ENCODE measurements at places on chromosomes 13 and 19.

DNA sequence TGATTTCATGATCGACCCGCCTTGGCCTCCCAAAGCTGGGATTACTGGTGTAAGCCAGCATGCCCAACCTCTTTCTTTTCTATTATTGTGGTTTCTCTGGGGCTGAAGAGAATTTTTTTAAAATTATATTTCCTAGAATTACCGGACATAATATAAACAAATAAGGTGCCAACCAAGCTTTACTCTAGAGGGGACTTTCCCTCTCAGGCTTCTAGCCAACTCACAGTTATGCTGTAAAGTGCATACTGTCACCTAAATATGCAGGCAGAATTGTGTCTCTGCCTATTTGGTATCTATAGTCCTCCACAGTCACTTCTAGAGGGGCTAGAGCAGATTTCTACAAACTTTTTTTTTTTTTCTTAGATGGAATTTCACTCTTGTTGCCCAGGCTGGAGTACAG, 41.6 kb upstream of the ZNF681 start:
- no peak for DNase-seq

- no peak for DNase-seq
Measured at GRCh38 chr19:6038634-6039405, 60.9 kb upstream of the RANBP3 start.

DNA sequence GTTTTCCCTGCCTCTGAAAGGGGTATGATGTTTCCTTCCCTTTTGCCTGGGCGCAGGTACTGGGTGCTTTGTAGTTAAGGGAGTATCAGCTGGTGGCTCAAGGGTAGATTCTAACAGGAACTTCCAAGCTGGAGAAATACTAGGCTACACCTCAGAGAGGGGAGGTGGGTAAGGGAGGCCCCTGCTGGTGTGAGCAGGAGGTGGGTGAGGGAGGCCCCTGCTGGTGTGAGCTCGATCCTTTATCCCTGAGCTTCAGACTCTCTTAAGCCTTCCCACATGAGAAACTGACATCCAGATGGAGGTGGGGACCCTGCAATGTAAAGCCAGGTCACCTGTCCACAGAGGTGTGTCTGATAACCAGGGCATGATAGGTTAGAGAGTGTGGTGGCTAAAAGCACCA, 32.1 kb downstream of the CYP2B6 start:
- no peak for DNase-seq

GRCh38 chr19:29515706-29516357, 10.0 kb upstream of the VSTM2B start:
- no peak for DNase-seq

- no peak for DNase-seq
Measured at GRCh38 chr13:109118521-109118920, 489.1 kb downstream of the MYO16 start.

DNA sequence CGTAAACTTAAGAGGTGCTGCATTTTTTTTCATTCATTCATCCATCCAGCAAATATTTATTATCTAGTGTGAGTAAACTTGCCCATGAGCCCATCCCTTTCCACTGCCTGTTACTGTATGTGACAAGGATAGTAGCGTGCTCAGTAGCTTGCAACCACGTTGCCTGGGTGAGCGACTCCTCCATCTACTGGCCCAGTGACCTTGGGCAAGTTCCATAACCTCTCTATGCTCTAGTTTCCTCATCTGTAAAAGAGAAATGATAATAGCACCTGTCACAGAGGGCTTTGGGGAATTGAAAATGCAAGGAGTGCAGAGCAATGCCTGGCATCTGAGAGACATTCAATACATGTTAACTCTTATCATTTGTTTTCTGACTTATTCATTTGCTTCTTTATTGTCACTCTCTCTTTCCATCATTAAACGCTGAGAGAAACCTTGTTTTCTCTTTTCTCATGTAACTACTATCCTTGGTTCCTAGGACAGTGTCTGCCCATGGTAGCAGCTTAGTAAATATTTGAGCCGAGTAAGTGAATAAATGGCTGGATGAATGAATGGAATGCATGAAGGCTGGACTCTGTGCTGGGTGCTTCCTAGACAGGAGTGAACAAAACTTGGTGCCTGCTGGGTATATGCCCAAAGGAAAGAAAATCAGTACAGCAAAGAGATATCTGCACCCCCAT, 19.9 kb downstream of the LRCH1 start:
- DNase-seq, result no peak

GRCh38 chr13:61294467-61295191, 121.0 kb downstream of the PCDH20 start:
- no peak for DNase-seq

DNA sequence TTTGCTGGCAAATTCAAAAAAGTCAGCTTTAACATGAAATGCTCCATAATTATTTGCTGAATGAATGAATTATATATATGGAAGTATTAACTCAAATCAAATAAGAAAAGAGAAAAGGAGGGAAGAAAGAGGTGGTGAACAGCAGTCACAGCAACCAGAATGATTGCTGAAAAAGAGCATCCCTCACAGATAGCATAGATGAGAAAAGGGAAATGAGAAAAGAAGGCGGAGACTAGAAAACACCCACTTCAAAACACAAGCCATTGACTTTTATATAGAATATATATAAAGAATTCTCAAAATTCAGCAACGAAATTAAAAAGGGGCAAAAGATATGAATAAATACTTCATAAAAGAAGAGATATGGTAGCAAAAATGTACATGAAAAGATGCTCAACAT, 75.2 kb downstream of the CAB39L start:
- no peak for DNase-seq

DNA sequence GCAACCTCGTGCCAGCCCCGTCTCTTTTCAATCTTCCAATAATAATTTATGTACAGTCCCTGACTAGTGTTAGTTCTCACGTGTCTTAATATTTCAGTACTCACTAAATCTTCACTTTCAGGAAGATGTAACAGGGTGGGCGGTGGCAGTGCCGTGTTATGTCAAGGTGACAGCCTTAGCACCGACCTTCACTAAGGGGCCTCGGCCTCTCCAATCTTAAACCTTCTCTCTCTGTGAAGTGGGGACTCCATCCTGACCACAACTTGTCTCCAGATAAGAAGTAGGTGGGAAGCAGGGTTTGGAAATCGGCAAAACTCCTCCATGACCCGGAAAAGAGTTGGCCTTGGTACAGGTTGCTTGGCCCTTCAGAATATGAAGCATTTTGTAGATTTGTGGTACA, 1.8 kb downstream of the RPS19 start:
- DNase-seq, result no peak

DNA sequence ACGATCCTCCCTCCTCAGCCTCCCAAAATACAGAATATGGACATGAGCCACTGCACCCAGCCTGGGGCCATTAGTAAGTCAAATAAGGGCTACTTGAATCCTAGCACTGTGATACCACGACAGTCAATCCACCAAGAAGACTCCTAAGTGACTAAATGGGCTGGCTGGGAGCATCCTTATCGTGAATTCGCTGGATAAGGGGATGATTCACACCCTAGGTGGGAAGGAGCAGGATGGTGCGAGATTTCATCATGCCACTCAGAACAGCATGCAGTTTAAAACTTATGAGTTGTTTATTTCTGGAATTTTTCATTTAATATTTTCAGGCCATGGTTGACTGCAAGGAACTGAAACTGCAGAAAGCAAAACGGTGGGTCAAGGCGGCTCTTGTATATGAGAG, 30.2 kb downstream of the ATP8A2 start:
- no peak for DNase-seq

DNA sequence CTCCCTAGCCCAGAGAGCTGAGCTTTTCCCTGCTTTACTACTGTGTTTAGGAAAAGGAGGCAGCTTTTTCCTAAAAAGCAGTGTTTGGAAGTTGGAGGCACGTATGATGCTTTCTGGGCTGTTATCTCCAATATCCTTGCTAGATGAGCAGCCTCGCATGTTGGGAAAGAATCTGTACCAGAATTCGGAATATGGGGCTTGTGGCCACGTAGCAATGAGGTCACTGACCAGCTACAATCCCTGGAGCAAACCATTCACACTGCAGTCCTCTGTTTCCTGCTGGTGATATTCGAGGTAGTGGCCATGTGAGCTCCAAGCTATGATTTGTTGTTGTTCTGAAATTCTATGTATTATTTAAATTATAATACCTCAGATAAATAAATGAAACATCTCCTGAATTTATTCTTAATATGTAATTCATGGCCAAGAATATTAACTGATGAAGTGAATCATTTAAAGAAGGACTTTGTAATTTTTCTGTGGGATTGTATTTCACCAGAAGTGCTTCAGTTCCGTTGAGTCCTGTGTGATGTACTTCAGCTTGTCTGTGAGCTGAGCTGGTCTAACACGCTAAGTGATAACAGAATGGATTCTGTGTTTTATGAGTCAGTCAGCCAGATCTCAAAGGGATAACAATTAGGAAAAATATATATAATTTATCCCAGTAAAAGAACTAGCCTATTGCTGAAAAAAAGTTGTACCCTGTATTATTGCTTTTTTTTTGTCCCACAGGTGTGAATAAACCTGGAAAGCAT, 319.5 kb downstream of the SHISA2 start:
- DNase-seq, result no peak

All from stimulated activated CD8-positive, alpha-beta memory T cell treated with anti-CD3 and anti-CD28 coated beads, Interleukin-15, amount 100 ng/mL, for 24 hours (primary cell).